ENCODE measurements at places on chromosomes 2 and 18.

- no peak for DNase-seq
Observed at GRCh38 chr2:229425598-229425997, 154.5 kb upstream of the PID1 start.

- DNase-seq, result peak; percentile 37
Observed at GRCh38 chr18:475202-476031, 25.1 kb downstream of the COLEC12 start.

DNA sequence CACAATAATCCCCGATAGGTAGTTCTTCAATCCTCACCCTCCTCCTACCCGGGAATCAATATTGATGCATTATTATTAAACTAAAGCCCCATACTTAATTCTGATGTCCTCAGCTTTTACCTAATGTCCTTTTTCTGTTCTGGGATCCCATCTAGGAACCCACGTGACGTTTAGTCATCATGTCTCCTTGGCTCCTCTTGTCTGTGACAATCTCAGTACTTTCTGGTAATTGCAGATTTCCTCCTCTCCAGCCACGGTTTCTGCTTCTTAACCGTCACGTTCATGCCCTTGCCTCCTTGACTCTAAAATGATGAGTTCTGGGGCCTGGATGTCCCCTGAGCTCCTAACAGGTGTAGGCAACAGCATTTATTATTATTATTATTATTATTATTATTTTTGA, 2.9 kb upstream of the DGKD start:
- no peak for DNase-seq

DNA sequence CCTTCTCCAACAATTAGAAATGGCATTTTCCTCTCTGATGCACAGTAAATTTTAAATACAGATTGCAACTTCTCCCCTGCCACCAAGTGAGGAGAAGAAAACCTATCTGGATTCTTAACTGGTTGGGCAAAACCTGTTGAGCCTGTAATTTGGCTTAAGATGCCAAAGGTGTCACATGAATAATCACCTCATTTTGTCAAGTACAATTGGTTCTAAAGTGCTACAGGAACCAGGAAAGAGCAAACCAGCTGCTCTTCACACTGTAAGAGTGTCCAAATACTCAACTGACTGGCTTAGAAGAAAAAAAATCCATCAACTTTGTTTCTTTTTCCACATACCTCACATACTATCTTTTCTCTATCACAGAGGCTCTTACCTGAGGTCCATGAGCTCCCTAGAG, 35.4 kb downstream of the NPC1 start:
- peak; percentile 93 for DNase-seq

DNA sequence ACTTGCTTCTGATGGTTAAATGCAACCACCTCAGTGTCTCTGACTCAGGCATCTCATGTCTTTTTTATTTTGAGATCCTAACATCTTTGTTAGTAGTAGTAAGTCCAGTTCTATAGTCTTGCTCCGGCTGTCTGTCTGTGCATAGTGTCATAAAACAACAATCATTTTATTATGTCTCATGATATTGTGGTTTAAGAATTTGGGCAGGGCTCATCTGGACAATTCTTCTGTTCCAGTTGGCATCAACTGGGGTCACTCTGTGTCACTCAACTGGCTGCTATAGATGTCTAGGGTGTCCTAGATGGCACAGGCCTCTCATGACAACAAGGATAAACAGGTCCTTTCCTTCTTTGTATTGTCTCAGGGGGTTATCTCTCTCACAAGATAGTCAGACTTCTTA, 299.6 kb upstream of the ZNF521 start:
- no peak for DNase-seq

- no peak for DNase-seq
Observed at GRCh38 chr2:27799646-27800010, 28.1 kb downstream of the MRPL33 start.

DNA sequence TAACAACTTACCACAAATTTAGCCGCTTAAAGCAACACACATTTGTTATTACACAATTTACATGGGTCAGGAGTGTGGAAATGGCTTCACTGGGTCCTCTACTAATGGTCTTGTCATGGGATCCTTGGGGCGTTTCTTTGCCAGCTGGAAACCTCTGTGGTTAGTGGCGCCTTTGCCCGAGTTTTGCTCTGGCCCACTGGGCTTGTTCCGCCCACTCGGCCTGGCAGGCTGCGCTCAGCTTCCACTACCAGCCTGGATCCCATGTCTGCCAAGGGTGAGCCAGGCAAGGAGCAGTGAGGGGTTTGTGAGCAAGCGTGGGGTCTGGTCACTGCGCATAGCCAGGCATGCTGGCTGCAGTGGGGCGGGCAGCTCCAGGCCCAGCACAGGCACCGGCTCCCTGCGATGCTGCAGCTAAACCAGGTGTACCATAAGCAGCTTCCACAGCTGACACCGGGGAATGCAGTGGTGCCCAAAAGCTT, 16.2 kb upstream of the MBD2 start:
- DNase-seq, result no peak

GRCh38 chr2:174683392-174683759, 80.9 kb downstream of the CHRNA1 start:
- no peak for DNase-seq

DNA sequence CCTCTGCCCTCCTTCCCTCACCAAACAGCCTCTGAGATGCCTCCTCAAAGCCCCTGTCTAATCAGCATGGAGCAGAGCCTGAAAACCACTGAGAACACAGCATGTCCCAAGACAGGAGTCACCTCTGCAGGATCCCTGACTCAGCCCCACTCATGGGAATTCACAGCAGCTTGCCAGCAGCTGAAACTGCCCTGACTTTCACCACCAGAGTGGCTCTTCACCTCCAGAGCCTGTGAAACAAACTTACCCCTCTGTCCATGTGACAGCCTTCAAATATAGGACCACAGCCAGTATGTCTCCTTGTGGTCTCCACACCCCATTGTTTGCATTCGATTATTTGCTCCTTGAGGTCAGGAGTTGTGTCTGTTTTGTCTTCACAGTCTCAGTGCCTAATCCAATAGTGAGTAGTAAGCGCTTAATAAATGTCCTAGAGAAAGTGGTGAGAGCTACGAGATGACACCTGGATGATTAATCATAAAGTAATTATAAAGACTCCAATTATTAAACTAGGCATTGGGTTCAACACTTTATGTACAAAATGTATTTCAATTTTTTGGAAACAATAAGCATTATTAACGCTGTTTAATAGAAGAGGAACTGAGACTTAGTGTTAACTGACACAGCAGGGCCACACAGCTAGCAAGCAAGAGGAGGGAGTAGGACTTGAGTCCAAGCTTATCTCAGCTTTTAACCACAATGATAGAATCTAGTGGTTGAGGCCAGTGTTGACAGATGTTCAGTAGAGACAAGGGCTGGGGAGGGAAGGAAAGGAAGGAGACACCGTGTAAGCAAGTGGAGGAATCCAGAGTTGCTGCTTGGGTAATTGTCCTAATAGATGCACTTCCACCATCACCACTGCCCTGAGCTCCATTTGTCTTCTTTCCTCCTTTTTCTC, 358.7 kb upstream of the TNP1 start:
- no peak for DNase-seq

- no peak for DNase-seq
Observed at GRCh38 chr2:146312899-146313298, 1531.9 kb upstream of the ACVR2A start.

DNA sequence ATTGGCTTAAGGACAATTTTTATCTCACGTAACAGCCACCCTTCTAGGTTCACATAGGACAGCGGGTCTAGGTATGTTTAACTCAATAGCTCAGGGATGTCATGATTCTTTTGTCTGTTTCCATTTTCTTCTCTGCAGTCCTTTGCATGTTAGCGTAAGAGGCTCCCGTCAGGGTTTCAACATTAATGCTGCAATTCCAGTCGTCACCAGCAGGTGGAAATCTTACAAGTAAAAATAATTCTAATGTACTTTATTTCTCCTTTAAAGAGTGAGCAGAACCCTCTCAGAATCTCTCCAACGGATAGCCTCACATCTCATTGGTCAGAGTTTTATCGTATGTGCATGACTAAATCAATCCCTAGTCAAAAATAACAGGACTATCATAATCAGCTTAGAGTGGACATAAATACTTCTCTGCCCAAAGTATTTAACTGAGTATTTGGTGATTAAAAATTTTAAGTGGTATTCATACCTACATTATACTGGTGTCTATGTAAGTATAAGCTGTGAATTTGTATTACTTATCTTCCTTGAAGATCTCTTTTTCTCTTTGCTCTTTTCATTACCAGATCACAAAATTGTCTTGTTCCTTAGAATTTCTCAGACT, 487.2 kb upstream of the GCFC2 start:
- DNase-seq, result peak; percentile 32

GRCh38 chr2:223853425-223853837, 16.0 kb upstream of the AP1S3 start:
- no peak for DNase-seq

GRCh38 chr2:136766073-136766404, 694 bp downstream of the THSD7B start:
- DNase-seq, result no peak

GRCh38 chr2:150528861-150529801, 41.7 kb upstream of the RND3 start:
- no peak for DNase-seq

DNA sequence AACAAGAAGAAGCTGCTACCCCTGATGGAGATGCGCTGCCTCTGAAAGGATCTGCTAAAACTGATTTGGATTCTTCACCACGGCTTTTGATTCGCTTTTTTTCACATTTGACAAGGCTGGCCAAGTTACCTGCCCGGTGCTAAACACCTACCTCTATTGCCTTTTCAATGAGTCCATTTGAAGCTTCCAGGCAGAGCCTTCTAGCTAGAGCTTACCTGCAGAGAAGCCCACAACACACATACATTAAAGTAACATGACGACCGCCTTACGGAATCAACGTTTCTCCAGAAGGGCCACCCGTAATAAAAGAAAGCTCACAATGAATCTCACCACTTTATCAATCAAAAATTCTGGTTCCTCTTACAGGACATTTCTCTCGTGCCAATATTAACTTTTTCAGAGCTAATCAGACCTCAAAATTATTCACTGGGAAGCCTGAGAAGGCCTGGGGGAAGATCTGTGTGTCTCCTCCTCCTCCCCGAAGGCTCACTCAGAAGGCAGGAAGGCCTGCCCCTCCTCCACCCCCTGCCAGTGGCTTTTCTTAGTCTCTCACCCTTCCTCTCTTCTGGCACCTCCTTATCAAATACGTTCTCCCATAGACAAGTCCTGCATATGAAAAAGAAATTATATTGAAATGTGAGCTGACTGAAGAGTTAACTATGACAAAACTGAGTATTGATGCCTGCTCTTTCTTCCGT, 171.0 kb downstream of the DNER start:
- no peak for DNase-seq

DNA sequence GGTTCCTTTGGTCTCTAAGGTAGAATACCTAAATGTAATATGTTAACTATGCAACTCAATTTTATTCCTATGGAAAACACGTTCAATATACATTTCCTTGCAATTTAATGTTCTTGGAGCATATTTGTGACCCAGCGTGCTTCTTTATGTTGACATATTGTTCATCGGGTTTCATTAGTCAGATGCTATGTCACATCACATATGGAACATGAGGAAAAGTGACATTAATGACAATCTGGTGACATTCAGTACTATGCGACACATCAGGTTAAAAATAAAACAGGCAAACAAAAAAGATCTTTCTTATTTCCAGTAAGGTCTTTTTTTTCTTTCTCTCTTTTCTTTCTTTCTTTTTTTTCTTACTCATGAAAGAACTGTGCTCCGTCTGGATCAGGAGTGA, 135.6 kb upstream of the SMIM21 start:
- DNase-seq, result no peak

DNA sequence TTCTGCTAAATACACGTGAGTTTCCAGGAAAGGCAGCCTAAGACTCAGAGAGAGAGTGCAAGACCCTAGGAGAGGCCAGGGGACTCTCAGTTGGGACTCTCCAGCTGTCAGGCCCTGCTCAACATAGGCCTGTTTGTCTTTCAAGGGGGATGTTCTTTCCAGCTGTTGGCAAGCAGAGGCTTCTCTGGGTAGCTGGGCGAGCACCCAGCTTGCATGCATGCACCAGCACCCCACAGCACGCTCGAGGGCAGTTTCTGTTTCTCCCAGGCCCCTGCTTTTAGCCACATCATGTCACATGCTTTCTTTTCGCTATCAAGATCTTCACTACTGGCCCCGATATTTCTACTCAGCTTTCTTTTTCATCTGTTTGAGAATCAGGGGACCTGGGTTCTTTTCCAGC, 479.3 kb upstream of the HS6ST1 start:
- DNase-seq, result no peak

- no peak for DNase-seq
Observed at GRCh38 chr2:23321751-23322150, 63.2 kb upstream of the KLHL29 start.

Data from LNCaP clone FGC (cell line).